CD4-positive, alpha-beta T cell treated with Interleukin-17A for 4 hours (primary cell): ENCODE measurements at places on chromosomes 7 and 10.

DNA sequence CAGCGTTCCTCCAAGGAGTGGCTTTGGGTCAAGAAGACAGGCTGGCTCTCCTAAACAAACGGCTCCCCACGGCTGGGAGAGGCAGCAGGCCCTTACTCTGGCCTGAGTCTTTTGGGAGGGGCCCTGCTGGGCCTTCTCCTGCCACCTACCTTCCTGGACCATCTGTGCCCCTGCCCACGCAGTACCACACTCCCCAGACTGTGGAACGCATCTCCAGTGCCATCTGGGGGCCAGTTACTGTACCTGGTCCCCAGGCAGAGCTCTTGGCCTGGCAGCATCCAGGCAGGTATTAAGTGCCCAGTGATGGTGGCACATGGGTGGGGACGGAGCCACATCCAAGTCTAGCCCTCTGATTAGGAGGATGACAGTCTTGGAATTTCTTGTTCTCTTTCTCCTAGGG lies 14.4 kb downstream of the ALKBH4 start:
- DNase-seq, result peak; percentile 74

- no peak for DNase-seq
Measured at GRCh38 chr7:69920797-69921196, 322.5 kb downstream of the AUTS2 start.

- no peak for DNase-seq
Measured at GRCh38 chr10:26977635-26978034, 116.9 kb upstream of the ABI1 start.

DNA sequence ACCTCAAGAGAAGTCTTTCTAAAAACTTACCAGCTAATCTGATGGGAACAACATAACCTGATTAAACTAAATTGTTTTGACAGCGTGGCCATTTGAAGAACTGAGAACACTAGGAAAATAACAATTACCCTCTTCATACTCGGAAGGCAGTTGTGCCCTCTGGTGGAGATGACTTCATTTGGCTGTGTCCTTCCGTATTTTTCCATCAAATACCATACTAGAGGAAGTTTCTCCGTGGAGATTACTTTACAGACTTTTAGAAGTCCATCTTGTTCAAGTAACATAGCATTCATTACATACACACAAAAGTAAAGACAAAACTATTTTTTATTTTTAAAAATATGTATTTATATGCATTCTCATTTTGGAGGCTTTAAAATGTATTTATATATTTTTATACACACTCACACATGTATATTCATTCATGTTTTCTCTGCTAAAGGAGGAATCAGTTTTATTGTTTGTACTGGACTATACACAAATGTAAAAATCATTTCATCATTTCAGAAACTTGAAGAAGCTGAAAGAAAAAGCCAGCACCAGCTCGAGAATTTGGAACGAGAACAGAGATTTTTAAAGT lies 25.2 kb downstream of the SMNDC1 start:
- peak; percentile 63 for DNase-seq

DNA sequence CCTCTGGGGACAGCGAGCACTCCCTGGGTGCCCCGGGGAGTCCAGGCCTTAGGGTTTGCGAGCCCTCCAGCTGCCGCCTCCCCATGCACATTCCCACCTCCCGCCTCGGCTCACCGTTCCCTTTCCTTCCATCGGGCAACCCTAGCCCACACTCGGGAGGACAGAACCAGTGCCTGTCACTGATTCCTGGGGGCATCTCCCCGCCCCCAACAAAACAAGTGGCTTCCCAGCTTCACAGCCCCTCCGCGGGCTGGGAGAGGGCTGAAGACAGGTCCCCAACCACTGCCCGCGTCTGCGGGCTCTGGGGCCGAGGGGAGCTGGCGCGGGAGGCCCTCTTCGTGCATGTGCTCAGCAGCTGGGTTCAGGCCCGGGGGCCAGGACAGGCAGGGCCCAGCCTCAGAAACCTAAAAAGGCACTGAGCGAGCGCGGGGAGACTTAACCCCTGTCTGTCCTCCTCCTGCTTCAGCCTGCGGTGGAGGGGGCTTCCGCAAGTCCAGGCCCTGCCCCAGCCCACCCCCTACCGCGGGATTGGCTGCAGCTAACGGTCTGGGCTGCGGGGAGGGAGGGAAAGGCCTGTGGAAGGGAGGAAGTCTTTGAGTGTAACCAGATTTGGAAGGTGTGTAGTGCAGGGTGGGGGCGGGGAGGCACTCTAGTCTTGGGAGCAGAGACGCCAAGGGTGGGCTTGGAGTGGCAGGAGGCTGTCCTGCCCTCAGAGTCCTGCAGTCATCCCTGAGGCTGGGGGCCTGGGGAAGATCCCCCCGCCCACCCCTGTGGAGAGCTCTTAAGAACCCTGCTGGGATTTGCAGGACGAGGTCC lies 1.2 kb downstream of the FLNC start:
- peak; percentile 11 for DNase-seq

- peak; percentile 64 for DNase-seq
Measured at GRCh38 chr7:16644636-16645592, 640 bp downstream of the ANKMY2 start.

- no peak for DNase-seq
Measured at GRCh38 chr10:75202321-75203045, 8.1 kb upstream of the VDAC2 start.

DNA sequence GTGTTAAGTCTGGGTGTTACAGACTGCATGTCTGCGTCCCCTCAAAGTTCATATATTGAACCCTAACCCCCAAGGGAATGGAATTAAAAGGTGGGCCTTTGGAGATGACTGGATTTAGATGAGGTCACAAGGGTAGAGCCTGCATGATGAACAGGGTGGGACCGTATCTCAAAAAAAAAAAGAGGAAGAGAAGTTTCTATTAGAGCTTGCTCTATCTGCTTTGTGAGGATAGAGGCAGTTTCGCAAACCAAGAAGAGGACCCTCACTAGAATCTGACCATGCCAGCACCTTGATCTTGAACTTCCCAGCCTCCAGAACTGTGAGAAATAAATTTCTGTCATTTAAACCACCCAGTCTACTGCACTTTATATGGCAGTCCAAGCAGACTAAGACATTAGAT lies 1.4 kb downstream of the KIN start:
- no peak for DNase-seq

- DNase-seq, result no peak
Measured at GRCh38 chr7:23968791-23969190, 258.8 kb downstream of the STK31 start.

DNA sequence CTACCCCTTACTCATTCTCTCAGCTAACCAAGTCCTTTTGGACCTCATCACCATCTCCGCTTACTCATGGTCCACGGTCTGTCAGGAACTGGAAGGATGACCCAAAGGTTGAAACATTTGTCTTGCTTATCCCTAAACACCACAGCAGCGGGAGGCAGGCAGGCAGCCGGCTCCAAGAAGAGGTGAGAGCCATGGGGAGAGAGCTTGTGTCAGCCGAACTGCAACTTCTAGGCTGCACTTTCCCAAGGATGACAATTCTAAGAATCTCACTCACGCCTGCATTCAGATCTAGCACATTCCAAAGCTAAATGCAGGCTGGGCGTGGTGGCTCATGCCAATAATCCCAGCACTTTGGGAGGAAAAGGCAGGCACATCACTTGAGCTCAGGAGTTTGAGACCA lies 86.0 kb downstream of the SPDYE5 start:
- no peak for DNase-seq

GRCh38 chr10:14584661-14585060 lies 190.0 kb downstream of the FAM107B start:
- no peak for DNase-seq

- no peak for DNase-seq
Measured at GRCh38 chr7:154332811-154333580, 280.8 kb downstream of the DPP6 start.

DNA sequence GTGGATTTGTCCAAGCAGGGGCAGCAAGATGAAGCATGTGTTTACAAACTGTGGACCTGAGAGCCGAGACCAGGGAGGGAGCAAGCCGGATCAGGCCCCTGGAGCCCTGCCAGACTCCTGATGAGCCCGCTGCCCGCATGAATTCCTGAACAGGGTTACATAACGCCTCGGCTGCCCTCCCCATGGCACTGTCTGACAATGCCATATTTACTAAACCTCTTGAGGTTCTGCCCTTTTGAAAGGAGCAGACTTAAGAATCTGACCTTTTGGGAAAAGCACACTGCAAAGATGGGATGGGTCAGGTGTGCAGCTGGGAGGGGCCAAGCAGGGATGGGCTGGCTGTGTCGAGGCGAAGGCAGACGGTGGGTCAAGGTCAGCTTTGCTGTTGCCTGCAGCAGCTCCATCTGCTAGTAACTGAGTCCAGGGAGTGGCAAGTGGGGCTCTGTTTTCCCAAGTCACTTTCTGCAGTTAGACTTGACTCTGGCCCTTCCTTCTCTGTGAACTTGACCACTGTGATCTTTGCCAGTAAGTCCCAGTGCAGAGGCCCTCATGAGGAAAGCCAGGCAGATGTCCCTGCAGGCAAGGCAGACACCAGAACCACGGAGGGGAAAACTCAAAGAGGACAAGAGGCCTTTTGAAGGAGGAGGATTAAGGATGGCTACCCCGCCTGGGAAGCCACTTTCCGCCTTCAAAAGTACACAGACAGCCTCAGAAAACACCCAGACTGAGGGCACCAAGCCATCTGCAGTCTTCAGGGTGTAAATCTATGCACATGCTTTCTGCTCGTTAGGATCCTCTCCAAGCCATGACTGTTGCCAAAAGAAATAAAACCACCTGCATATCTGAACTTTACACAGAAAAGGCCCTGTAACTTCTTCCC lies 175.8 kb downstream of the TNS3 start:
- DNase-seq, result no peak

- no peak for DNase-seq
Measured at GRCh38 chr10:123433539-123433938, 232.6 kb upstream of the GPR26 start.

- DNase-seq, result no peak
Measured at GRCh38 chr10:132522521-132523411, 14.8 kb upstream of the INPP5A start.

DNA sequence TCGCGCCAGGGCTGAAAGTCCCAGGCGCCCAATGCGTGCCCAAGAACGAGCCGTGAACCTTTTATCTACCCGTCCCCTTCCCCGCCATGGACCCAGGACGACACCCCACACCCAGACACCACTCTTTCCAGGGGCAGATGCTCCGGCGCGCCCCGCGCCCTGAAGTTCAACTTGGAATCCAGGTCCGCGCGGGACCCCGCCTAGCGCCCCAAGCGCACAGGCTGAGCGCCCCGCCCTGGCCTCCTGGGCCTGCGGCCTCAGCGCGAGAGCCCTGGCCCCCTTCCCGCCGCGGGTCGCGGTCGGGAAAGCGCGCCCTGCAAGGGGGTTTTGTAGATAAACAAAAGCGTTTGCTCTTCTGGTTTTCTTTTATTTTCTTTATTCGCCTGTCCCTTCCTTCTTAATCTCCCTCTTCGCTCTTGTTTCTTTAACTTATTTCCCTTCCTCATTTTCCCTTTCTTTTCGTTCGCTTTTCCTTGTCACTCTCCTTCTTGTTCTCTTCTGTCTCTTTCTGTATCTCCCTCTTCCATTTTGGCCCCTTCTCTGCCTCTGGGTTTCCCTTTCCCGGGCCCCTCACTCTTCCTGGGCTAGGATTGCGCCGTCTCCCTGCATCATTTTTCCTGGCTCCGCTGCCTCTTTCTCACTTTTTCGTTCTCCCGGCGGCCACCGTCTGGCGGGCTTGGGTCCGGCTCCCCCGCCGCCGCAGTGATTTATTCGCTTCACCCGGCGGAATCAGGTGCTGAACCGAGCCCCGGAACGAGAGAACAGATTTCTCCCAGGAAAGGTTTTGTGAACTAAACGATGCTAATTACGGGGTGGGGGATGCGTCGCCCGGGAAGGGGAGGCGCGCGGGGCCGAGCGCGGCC lies 15.3 kb upstream of the PAX2 start:
- no peak for DNase-seq

DNA sequence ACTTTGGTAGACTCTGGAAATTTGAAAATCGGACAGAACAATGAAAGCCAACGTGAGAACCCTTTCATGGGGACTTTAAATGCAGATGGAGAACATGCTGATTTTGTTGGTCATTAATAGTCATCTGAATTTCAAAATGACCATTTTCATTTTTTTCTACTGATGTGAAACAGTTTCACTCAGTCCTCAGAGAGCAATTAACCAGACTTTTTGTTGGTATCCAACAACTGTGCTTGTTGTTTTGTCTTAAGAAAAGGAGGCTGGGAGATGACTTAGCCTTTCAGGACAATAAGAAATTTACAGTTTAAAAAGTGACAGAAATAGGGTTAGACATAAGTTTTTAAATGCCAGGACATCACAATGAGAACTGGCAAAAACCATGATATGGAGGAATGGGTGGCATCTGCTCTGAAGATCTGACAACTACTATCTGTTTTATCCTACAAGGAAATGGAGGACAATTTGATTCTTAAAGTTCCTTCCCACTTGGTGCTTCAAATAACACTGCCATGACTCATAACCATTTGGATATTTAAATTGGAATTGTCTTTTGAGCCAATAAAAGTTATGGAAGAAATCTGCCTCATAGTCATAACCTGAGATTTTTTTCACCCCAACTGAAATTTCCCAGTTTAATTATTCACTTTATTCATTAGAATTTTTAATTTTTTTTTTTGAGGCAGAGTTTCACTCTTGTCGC lies 87.2 kb upstream of the HPS1 start:
- no peak for DNase-seq

GRCh38 chr7:2894118-2894940 lies 50.2 kb upstream of the GNA12 start:
- peak; percentile 64 for DNase-seq

DNA sequence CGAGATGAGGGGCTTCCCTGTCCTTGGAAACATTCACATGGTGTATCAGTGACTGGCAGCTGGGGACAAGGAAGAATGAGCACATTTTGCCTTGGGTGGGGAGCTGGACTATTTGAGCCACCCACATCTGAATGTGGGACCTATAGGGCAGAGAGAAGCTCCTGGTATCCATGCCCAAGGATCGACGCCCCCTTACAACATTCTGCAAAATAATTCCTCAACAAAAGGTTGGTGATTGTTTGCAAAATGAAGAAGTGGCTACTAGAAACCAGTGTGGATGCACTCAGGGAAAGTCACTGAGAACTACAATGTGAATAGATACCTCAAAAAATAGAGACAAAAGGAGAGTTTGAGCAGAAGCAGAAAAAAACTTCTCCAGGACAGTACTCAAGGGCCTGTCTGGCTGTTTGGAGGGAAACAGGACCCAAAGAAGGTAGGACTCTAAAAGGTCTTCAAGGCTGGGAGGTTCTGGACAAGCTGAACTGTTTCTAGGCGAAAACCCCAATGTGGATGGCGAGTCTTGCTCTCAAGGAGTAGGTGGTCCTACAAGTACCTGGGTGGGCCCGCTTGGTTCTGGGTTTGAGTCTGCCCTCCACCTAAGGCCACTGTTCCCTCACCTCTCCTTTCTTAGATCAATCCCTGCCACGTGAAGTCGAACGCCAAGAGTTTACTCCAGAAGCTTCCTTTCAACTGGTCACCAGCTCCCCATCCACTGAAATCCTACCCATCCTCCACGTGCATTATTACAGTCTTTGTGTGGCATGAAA lies 125.0 kb upstream of the ZNF746 start:
- no peak for DNase-seq
